ENCODE measurements at places on chromosomes 11 and 22.

GRCh38 chr11:75245356-75246005, 4.9 kb downstream of the TPBGL start:
- DNase-seq, result no peak

- DNase-seq, result no peak
These were observed 792 bp upstream of the ADAMTS8 start for GRCh38 chr11:130429120-130429681.

DNA sequence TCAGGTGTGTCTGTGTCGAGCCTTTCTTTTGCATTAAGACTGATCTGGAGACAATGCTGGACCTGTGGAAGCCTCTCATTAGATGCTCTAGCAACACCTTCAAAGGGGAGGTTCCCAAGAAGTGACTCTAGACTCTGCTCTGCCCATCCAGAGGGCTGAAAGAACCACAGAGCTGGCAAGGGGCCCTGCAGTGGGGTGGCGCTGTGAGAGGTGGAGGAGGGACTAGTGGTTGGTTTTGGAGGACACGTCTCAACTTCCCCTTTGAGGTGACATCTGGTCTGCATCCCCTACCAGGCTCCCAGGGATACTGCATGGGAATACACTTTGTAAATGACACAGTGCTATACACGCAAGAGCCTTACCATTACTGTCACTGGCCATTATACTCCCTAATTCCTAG, 34.2 kb upstream of the SYT13 start:
- no peak for DNase-seq

DNA sequence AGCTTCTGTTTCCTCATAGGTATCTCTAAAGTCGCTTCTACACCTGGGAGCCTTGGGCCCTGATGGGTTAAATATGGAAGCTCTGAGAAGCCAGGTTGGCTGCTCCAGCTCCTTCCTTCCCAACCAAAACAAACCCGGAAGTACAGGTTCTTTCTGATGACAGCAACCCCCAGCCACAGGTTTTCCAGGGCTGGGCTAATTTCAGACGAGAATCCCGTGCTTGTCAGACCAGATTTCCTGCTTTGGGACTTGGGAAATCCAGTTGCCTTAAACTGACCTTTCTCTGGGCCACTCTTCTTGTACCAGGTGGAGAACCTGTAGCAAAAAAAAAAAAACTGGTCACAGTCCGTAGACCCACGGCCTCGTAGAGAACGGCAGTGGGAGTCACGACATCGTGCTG, 51.9 kb downstream of the RBX1 start:
- DNase-seq, result no peak

DNA sequence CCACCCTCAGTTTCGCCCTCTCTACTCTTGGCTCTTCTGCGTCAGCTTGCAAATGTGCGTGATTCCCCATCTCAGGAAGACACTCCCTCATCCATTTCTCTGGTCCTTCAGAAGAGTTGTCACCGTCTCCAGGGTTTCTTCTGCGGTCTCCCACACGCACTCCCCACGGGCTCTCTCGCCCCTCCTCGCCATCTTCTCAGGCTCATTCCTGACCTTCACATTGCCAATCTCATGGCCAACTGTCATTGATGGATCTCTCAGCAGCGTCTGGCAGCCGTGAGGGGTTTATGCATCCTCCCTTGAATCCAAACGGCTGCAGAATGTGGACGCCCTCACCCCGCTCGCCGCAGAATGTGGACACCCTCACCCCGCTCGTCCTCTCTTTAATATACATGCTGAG, 10.5 kb downstream of the SYNGR1 start:
- no peak for DNase-seq

GRCh38 chr11:118956094-118956846, at the start of gene UPK2:
Gene UPK2 (plus strand): TSS chr11:118956298. CDS start chr11:118956351, 53 bp downstream.
- peak; percentile 72 for DNase-seq

- no peak for DNase-seq
These were observed 24.4 kb downstream of the DDI1 start for GRCh38 chr11:104060820-104061219.

- no peak for DNase-seq
These were observed 6.9 kb downstream of the MCAT start for GRCh38 chr22:43136255-43136654.

GRCh38 chr11:12669930-12670329, 4.3 kb upstream of the TEAD1 start:
- no peak for DNase-seq

DNA sequence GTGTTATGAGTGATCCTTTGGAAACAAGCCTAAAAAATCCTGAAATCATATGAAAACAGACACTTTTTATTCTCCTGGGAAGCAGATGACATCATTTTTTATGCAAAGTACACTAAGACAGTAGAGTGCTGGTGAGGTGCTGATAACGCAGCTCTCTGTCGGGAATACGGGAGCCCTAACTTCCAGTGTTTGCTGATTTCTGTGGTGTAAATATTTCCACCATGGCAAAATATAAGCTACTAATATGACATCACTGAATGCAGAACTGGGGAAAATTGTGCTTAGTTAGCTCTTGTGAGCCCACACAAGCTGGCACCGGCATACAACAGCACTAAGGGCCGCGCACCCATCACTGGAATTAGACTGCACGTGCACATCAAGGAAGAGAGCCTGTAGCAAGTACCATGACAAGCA, 82.6 kb downstream of the FAM76B start:
- DNase-seq, result no peak

DNA sequence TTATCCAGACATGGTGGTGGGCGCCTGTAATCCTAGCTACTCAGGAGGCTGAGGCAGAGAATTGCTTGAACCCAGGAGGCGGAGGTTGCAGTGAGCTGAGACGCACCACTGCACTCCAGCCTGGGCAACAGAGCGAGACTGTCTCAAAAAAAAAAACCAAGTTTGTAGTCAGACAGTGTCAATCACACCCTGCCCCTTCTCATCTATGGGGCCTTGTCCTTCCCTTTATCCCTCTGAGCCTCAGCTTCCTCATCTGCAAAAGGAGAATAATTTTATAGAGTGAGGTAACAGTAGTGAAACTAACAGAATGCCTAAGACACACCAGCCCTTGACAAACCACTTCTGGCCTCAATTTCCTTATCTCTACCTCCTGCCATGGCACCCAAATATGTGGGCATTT, 10.7 kb downstream of the BCL9L start:
- no peak for DNase-seq

DNA sequence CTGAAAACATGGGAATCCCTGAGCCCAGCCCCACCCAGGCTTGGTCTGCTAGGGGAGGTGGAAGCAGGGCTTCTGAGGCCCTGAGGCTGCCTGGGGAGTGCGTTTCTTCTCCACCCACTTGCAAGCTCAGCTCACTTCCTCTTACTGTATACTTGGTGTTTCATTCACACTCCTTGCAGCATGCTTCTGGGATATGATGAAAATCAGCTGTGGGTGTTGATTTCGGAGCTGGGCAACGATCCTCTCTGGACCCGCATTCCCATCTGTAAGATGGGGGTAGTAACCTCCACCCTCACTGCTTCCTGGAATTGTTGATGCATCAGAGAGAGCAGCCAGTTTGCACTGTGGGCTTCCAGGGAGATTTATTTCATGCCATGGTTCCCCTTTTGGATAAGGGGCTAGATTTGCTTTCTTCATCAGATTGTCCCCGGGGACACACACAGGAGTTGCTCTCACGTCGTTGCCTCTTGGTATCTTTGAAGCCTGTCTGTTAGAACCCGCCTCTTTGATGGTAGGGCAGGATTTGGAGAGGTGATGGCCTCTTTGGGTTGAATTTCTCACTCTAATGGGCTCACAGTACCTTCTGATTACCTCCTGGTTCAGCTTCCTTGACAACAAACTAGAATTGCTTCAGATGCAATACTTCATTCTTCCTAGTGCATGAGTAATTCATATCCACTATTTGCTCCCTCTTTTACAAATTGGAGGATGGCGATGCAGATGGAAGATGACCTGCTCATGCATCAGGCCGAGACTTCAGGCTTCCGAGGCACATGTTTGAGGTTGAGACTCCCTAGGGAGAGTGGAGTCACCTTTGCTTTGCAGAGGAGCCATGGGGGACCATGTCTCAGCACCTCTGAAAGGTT, 40.4 kb downstream of the BCR start:
- DNase-seq, result no peak

DNA sequence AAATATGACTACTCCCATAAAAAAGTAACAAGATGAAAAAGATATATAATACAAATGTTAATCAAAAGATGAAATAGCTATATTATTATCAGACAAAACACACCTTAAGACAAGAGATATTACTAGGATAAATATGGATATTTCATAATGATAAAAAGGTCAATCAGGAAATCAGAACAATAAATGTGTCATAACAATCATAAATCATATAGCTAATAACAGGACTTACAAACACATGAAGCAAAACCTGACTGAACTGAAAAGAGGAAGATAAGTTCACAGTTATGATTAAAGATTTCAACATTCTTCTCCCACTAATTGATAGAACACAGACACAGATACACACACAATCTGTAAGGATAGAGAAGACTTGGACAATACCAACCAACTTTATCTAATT, 47.2 kb downstream of the EIF3M start:
- no peak for DNase-seq

DNA sequence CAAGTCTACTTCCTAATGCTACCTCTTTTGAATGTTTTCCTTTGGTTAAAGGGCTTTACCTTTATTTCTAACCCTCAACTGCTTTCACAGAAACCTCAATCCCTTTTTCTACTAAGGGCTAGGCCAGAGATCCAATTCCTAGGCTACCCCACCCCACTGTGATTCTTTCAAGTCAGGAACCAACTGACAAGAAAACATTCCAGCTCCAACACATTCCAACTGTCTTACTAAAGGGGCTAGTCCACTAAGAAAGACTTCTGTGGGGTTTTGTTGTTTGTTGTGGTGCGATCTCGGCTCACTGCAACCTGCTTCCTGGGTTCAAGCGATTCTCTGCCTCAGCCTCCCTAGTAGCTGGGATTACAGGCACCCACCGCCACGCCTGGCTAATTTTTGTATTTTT, 151.3 kb downstream of the APOL5 start:
- no peak for DNase-seq

GRCh38 chr11:37748641-37749040, 1150.6 kb upstream of the RAG2 start:
- DNase-seq, result no peak

GRCh38 chr11:116172851-116173250, 599.9 kb downstream of the BUD13 start:
- DNase-seq, result no peak

DNA sequence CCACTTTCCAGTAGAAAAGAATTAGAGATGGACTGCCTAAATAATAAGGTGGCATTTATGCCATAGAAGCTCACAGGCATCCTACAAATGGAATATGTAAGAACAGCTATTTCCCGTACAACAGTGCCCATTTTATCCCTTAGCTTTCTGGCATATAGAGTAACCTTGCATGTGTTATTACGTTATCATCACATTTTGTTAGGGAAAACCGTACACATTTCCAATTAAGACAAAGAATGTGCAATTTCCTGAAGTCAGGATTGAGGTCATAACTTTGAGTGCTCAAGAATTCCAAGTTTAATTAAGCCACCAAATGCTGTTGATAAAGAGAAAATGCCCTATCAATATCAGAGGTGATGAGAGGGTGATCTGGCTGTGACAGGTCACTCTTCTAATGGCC, 58.9 kb downstream of the LDLRAD3 start:
- DNase-seq, result no peak

DNA sequence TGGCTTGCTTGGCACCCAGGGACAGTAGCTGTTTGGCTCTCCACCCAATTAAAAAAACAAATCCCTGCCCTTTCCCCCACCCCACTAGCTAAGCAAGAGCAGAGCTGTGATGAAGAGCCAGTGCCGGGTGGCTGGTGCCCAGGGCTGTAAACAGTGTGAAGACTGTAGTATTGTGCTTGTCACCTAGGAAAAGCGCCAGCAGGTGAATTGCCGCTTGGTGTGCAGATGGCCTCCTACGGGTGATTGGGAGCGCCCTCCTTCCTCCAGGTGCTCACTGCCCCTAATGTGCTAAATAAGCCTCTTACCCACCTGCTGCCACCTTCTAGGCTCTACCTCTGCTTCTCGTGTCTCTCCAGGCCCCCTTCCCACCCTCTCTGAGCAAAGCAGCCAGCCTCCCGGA, 18.4 kb upstream of the RAPSN start:
- no peak for DNase-seq

- no peak for DNase-seq
These were observed 14.6 kb downstream of the CELSR1 start for GRCh38 chr22:46522797-46523196.

- DNase-seq, result no peak
These were observed 31.9 kb upstream of the DBX1 start for GRCh38 chr11:20192151-20192550.

GRCh38 chr11:76327202-76327601, 53.7 kb downstream of the THAP12 start:
- no peak for DNase-seq

GRCh38 chr11:124662106-124662505, 11.4 kb downstream of the SIAE start:
- no peak for DNase-seq
